Head of caudate nucleus (tissue), 42 donors: ENCODE measurements at places on chromosomes 13 and 19.

- no peak for DNase-seq
Observed at GRCh38 chr19:35872180-35872579, 3.8 kb downstream of the APLP1 start.

DNA sequence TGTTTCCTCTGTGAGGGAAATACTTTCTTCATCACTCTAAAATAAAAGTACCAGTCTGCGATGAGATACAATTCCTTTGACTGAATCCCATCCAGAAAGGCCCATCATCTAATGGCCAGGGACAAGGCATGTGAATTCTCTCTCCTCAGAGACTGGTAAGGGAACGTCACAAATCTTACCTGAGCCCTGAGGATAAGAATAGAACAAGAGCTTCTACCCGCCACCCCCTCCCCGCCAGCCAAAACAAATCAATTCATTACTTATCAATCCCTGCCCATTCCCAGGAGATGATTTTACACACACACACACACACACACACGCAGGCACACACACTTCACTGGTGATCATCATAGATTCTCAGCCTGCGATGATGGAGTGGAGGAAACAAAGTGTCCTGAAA, 198.7 kb downstream of the DNAJC15 start:
- no peak for DNase-seq

GRCh38 chr13:21909331-21909730, 238.5 kb downstream of the FGF9 start:
- no peak for DNase-seq

DNA sequence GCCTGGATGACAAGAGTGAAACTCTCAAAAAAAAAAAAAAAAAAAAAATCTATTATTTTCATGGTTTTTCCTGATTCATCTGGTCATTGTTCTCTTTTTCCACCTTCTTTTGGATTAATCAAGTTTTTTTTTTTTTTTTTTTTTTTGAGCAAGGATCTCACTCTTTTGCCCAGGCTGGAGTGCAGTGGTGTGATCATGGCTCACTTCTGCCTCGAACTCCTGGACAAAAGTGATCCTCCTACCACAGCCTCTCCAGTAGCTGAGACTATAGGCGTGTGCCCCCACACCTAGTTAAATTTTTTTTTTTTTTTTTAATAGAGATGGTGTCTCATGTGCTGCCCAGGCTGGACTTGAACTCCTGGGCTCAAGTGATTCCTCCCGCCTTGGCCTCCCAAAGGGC, 27.7 kb downstream of the BLOC1S3 start:
- DNase-seq: no peak

DNA sequence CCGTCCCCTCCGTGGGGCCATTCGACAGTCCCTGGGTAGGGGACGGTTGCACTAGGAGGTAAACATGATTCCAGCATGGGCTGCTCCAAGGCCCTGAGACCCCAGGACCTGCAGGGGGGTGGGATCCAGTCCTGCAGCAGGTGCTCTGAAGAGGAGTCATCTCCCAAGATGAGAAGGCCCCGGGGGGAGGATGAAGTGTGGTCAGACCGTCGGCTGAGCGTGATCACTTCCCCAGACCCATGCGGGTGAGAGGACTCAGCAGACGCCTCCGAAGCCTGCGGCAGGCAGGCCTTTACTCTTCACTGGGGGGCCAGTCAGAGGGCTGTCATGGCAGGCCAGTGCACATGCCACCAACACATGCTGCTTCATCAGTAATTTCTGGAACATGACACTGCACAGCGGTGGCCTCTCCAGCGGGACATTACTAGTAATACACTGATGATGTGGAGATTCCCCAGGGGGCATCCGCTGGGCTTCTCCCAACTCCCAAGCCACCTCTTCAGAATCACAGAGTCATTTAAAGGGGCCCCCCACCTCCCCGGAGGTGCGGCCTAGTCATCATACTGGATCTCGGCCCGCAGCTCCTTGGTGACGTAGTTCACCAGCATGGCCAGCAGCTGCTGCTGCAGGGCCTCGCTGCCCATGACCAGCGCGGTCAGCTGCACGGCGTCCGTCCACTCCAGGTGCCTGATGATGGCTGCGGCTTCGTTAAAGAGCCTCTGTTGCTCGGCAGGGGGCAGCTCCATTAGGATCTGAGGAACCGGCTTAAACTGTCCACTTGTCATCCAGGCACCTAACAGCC, 12.7 kb downstream of the C19orf12 start:
- no peak for DNase-seq

GRCh38 chr13:96053003-96053703, at the start of gene UGGT2:
Gene UGGT2 (minus strand): TSS chr13:96053401. CDS start chr13:96053312, 89 bp downstream.
- DNase-seq: peak; percentile 89

- DNase-seq: no peak
Observed at GRCh38 chr13:26910754-26911465, 150.3 kb upstream of the GPR12 start.

- no peak for DNase-seq
Observed at GRCh38 chr19:52224211-52224610, 34.4 kb downstream of the PPP2R1A start.

GRCh38 chr19:50844296-50844935, 10.3 kb upstream of the KLK3 start:
- no peak for DNase-seq

- DNase-seq: no peak
Observed at GRCh38 chr19:15122331-15123030, 15.3 kb downstream of the SYDE1 start.

- no peak for DNase-seq
Observed at GRCh38 chr19:42099336-42099925, 23.5 kb downstream of the ZNF574 start.

- DNase-seq: peak; percentile 69
Observed at GRCh38 chr19:1446713-1447481, 3.0 kb upstream of the APC2 start.

GRCh38 chr19:5445561-5446055, 9.6 kb upstream of the ZNRF4 start:
- peak; percentile 52 for DNase-seq

DNA sequence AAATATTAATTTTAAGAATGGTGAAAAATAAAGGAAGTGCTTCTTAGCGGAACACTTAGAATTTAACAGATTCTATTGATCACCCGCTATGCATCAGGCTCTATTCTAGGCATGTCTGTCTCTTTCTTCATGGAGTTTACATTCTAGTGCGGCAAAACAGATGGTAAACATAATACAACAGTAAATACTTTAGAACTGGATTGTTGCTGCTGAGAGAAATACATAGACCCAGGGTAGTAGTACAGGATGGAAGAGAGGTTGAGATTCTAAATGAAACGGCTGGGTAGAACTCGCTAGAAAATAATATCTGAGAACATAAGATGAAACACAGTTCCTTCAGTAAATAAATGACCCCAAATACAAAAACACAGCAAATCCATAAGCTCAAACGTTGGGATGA, 498.7 kb downstream of the MYO16 start:
- no peak for DNase-seq

GRCh38 chr13:71634182-71634581, 232.8 kb downstream of the DACH1 start:
- no peak for DNase-seq

DNA sequence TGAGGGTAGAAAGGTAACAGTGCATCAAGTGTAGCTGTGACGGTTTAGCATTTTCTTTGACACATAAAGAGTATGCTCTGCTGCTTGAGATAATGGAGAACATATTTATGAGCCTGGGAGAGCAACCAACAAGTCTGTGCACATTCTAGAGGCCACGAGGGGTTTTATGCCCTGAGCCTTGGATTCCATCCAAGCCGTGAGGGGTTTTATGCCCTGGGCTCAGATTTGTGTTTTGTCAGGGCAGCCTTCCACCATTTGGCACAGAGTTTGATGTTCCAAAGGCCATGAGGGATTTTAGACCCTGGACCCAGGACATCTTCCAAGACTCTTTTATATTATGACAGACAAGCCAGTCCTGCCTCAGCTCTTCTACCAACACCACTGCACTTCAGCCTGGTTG, 106.4 kb downstream of the ZNF486 start:
- no peak for DNase-seq

DNA sequence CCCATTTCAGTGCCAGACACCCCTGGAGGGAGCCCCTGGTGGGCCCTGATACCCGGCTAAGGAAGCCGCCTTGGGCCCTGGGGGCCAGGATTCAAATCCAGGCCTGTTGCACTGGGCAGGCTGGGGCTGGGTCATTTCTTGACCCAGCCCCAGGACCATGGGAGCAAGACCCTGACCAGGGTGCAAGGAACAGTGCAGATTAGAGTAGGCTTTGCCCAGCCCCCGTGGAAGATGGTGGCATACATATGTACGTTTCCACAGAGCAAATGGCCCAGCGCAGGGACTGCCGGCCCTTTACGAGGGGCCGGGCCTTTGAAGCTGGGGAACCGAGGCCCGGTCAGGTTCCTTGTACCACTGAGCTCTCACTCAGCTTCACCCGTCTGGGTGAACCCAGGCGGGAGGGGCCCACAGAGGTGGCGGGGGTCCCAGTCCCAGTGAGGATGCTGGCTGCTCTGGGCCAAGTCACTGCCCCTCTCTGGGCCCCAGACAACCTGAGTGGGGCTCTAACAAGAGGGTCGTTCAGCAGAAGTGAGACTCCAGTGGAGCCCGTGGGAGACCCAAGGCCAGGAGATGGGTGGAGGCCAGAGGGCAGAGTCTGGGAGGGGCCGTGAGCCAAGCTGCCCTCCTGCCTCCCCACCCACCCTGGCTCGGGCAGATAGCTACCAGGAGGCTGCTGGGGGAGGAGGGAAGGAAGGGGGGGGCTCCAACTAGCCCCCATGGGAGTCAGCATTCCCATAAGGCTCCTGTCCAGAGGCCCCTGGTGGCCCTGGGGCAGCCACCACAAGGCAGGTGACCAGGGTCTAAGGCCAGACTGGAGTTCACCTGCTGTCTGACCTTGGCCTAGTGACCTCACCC, 2.7 kb downstream of the MKNK2 start:
- no peak for DNase-seq

- DNase-seq: no peak
Observed at GRCh38 chr13:28533125-28533436, 38.2 kb upstream of the FLT1 start.

- no peak for DNase-seq
Observed at GRCh38 chr13:81987677-81988357, 1646.9 kb upstream of the SPRY2 start.

DNA sequence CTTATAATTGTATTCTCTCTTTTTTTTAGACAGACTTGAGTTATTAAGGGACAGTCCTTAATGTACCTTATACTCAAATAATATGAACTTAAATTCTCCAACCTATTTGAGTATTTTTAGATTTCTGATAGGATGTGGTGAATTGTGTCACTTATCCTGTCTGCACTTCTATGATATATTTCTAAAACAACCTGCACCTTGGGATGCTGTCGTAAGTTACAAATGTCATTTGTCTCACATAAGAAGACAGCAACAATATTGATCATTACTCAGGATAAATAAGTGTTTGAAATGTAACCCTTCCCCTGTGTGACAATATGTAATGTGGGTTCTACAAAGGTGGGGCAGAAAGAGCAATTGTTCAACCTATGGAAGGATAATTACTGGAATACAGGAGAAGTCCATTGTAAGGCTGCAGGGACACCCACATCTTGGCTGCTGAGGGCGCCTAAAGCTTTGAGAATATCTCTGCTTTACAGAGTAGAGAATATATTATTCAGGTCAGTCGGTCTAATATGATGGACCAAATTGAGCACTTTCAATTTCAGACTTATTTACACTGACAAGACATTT, 236.9 kb upstream of the PRR20A start:
- no peak for DNase-seq

- no peak for DNase-seq
Observed at GRCh38 chr19:4052993-4053422, 13.7 kb downstream of the ZBTB7A start.

DNA sequence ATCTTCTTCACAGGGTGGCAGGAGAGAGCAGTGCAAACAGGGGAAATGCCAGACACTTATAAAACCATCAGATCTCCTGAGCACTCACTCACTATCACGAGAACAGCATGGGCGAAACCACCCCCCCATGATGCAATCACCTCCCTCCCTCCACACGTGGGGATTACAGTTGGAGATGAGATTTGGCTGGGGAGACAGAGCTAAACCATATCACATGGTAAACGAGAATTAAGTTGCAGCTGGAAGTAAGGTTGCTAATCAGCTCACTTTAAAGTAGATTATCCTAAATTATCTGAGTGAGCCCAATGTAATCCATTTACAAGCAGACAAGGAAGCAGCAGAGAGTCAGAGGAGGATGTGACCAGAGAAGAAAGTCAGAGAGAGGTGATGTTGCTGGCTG, 102.2 kb upstream of the IPO5 start:
- no peak for DNase-seq

DNA sequence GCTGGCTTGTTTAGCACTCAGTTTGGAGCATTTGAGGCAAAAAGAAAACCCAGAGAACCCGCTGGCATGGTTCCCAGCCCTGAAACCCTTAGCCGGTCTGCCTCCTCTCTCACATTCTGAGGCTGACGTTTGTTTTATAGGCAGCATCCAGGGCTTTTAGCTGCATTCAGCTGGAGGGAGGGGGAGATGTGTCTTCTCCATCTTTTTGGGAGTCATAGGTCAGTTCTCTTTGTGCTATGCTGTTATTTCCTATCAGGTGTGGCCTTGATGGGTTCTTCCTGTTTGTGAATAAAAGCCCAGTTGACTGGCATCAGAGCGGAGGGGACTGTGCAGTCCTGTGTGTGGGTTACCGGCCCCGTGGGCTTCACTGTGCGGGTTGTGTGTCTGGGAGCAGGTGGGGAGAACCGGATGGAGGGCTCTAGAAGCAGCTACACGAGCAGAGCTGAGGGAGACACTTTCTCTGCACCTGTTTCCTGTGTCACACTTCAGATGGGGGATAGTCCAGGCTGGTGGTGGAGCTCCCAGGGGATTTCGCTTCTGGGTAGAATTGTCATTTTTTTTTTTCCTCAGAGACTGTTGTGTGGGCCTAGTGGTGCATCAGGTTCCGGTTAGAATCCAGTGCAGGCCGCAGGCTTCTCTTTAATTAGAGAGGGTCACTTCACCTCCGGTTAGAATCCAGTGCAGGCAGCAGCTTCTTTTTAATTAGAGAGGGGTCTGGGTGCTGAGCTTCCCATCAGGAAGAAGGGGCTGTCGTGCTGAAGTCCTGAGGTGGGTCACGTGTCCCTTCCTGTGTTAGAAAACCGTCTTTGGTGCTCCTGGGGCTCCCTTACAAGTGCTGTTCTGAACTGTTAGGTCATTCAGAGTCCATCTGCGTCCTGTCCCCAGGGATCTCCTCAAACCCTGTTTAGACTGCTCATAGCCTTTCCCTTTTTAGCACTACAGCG, 69.6 kb downstream of the ARHGEF7 start:
- peak; percentile 23 for DNase-seq
